ENCODE measurements at places on chromosomes 1 and 21.

- no peaks in the 10 kb centered on the region for H3K27me3 ChIP-seq
- no peak for DNase-seq
- H3K4me3 ChIP-seq: no peak overlapping the region
Observed at GRCh38 chr1:99544328-99544727, 101.6 kb upstream of the PALMD start.

DNA sequence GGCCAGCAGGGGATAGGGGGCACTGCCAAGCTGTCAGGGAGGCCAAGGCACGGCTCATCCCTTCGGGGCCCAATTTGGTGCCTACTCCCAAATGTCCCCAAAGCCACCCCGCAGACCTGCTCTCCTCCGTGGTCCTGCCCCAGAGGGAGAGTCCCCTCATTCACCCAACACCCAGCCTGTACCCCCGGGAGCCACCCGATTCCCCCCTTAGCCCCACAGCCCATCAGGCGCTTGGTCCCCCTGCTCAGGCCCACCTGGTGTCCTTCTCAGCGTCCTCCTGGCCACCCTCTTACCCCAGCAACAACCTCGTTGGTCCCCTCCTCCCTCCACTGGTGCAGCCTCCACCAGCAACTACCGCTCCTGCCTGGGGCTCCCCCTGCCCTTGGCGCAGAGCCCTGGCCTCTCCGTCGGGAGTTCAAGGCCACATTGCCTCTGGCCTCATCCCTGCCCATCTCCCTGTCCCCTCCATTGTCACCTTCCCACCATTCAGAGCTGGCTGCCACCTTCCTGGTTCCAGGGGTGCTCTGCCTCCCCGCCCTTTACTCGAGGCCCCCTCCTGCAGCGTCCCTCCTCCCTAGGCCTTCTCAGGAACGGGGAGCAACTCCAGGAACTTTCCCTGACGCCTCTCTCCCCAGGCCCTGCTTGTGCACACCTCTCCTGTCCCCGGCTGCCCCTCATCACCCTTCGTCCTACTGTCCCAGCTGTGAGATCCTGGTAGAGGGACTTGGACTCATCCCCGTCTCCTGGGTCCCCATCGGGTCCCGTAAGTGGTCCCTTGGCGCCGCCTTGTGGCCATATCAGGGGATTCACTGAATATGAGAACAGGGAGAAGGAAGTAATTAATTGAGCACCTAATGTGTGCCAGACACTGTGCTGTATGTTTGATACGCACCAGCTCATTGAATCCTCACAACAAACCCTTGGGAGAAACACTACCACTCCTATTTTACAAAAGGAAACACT lies 73.9 kb downstream of the RAP1GAP start:
- no peaks in the 10 kb centered on the region for H3K4me1 ChIP-seq
- H3K27me3 ChIP-seq: no peaks in the 10 kb centered on the region
- no peak overlapping the region for H3K27ac ChIP-seq

DNA sequence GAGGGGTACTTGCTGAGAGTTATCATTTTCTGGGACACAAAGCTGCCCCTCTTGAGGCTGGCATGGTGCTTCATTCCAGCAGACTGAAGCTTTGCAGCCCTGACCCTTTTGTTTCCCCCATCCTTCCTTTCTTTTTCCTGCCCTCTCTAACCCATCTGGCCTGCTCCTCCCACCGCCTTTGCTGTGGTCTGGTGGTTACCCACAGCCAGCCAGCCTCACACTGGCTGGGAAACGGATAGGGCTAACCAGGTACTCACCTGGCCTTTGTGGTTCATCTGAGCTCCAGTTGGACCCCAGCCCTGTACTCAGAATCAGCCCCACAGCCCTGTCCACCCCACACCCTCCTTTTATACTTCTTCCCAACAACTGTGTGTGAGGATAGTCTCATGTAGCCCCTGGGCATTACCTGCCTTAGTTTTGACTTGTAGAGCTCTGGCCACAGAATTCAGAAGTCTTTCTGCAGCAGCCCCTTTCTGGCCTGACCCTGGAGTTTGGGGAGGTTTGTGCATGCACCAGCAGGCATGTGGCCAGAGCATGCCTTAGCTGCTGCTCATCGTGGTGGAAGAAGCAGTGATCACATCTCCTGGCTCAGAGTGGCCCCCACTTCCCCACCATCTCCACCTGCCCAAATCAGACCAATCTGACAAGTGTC lies 138.0 kb downstream of the TRABD2B start:
- no peaks in the 10 kb centered on the region for H3K4me1 ChIP-seq
- no peak overlapping the region for H3K27ac ChIP-seq
- DNase-seq: no peak

DNA sequence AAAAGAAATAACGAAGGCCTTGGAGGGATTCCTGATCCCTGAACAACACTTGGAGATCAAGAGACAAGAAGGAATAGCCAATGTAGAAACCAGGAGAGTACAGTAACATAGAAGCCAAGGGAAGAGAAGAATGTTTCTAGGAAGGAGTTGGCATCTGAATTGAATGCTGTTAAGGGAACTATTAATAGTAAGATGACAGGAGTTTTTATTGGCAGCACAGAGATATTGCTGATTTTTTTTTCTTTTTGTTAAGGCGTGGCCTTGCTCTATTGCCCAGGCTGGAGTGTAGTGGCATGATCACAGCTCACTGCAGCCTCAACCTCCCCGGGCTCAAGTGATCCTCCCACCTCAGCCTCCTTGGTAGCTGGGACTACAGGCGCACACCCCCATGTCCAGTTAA lies 9.6 kb upstream of the SFT2D2 start:
- no peak overlapping the region for H3K27ac ChIP-seq
- no peak for DNase-seq
- no peaks in the 10 kb centered on the region for H3K36me3 ChIP-seq
- no peak overlapping the region for H3K4me3 ChIP-seq
- no peaks in the 10 kb centered on the region for H3K27me3 ChIP-seq

GRCh38 chr1:2025491-2025981 lies 6.4 kb downstream of the GABRD start:
- peaks cover 5% of the 10 kb centered on the region for H3K4me1 ChIP-seq
- H3K4me3 ChIP-seq: no peak overlapping the region
- H3K27me3 ChIP-seq: peaks cover 13% of the 10 kb centered on the region
- no peaks in the 10 kb centered on the region for H3K36me3 ChIP-seq

DNA sequence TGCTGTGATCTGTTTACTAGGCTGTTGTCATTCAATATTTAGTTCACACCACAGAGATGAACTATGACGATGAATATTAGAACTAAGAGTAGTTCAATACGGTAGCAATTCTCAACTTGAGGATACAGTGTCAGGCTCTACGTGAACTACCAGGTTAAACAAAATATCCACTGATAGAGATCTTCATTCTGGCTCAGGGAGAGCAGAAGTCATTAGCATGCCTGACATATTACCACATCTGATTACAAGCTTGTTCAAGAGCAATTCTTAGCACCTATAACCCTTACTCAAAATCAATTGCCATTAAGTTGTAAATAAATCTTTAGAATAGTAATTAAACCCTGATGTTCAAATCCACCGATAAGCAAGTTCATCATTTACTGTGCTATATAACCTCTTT lies 207.2 kb downstream of the CHRM3 start:
- DNase-seq: no peak
- H3K36me3 ChIP-seq: no peaks in the 10 kb centered on the region
- H3K27ac ChIP-seq: no peak overlapping the region
- H3K4me3 ChIP-seq: no peak overlapping the region

- H3K36me3 ChIP-seq: peaks cover 7% of the 10 kb centered on the region
- peaks cover 53% of the 10 kb centered on the region for H3K4me1 ChIP-seq
- no peak overlapping the region for H3K27ac ChIP-seq
- DNase-seq: peak; percentile 64
Observed at GRCh38 chr1:181038399-181038873, 4.7 kb downstream of the MR1 start.

- no peaks in the 10 kb centered on the region for H3K4me1 ChIP-seq
- no peak overlapping the region for H3K27ac ChIP-seq
- no peak overlapping the region for H3K4me3 ChIP-seq
- H3K27me3 ChIP-seq: no peaks in the 10 kb centered on the region
- DNase-seq: no peak
Observed at GRCh38 chr1:52911541-52911940, 10.0 kb downstream of the ECHDC2 start.

DNA sequence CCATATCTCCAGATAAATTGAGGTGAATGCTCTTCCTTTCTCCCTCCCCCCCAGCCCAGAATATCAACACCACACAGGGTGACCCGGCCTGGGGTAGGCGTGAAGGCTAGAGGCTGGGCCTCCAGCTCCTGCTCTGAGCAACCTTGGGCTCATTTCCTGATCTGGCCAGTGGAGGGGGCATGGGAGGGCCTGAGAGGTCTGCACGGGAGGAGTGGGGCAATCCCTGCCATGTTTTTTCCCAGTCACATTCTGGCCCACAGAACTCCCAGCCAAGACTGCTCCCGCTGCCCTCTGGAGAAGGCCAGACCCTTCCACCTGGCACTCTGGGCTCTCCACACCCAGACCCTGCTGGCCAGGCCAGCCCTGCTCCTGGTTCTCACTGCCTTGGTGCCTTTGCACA lies 3.9 kb downstream of the CLDN19 start:
- no peaks in the 10 kb centered on the region for H3K36me3 ChIP-seq
- peaks cover 3% of the 10 kb centered on the region for H3K4me1 ChIP-seq
- no peak for DNase-seq
- H3K27me3 ChIP-seq: no peaks in the 10 kb centered on the region
- no peak overlapping the region for H3K4me3 ChIP-seq

DNA sequence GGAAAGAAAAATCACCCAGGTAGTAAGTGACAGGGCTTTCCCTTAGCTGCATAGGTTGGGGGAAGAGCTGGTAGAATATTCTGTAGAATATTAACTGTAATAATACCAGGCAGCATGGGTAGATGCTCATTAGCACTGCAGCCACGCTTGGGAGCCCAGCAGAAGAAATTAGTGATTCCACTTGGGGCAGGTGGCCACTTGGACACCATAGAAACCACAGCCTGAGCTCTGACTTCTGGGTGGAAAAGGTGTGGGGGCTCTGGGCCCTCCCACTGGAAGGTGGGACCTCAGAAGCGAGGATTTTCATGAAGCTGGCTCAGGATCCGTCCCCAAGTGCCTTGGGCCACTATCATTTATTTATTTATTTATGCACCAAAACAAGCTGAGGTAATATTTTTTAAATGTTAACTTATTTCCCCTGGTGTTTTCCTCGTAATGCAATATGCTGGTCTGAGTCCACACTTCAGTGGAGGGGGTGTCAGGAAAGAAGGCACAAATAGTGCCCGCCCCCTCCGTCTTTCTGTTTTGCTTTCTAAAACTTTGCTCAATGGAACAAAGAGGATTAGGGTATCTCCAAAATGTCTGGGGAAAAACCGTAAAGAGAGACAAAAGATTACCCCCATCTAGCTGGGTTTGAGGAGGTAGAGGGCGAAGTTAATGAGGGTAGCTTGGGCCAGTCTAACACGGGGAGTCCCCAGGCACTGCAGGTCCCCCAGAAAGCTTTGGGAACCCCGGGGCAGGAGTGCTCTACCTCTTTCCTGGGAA lies 75.2 kb upstream of the GADD45A start:
- H3K4me1 ChIP-seq: no peaks in the 10 kb centered on the region
- DNase-seq: no peak

DNA sequence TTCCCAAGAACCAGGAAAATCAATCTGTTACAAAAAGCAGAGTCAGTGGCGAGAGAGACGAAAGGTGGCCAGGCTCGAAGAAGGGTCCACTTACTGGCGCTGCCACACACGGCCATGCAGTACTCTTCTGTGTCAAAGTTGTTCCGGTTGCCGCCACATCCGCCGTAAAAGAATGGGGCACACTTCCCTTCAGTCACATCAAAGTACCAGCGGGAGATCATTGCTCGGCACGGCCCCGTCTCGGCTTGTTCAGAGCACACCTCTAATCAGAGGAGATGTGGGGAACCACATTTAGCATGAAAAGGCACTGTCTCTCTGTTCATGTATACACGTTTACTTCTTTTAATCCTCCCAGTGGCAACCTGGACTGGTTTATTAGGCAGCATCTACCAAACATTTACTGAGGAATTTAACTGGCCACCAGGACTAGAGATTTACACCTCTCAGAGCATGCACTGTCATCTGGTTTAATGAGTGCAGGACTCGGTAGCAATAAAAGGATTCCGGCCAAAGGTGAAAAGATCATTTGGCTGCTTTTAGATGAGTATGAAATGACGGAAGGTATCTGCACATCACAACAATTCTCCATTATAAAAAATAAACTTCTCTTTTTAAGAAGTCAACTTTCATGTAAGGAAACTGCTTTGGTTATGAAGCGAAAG lies 170.5 kb downstream of the APP start:
- H3K27me3 ChIP-seq: no peaks in the 10 kb centered on the region
- no peaks in the 10 kb centered on the region for H3K4me1 ChIP-seq
- no peak for DNase-seq
- no peak overlapping the region for H3K4me3 ChIP-seq

DNA sequence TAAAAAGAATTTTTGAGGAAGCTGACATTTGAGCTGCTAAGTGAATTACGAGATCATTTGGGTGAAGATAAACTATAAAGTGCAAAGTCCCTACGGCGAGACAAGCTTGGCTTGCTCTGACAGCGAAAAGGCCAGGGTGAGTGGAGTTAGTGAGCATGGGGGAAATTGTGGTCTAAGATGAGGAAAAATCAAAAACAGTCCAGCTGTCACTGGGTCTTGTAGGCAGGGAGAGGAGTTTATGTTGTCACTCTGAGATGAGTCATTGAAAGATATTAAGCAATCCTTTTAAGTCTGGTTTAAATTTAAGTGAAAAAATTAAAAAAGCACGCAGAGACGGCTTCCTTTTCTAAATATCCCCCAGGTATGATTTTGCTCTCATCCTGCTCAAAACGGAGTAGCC lies 601.9 kb downstream of the MRPL39 start:
- no peaks in the 10 kb centered on the region for H3K4me1 ChIP-seq
- no peak overlapping the region for H3K4me3 ChIP-seq
- no peaks in the 10 kb centered on the region for H3K27me3 ChIP-seq
- no peaks in the 10 kb centered on the region for H3K36me3 ChIP-seq
- H3K27ac ChIP-seq: no peak overlapping the region

DNA sequence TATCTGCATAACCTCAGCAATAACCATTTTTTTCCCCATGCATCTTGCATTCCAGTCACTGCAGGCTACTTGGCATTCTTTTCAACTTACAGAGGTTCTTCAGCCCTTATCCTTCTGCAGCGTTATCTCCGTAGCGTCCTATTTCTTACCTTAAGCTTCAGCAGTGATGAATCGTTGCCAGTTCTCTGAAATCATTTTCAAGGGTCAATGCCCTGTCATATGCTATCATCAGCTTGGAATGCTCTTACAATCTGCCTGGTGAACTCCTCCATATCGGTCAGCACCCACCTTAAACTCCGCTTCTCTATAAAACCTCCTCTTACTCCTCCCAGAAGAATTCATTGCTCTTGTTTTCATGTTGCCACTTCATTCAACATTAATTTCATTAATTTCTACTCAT lies 105.1 kb upstream of the DPH5 start:
- H3K36me3 ChIP-seq: no peaks in the 10 kb centered on the region
- no peak overlapping the region for H3K27ac ChIP-seq
- peaks cover 57% of the 10 kb centered on the region for H3K4me1 ChIP-seq
- H3K27me3 ChIP-seq: no peaks in the 10 kb centered on the region
- no peak for DNase-seq
